Suppressor macrophage (primary cell): ENCODE measurements at places on chromosomes 1 and 21.

DNA sequence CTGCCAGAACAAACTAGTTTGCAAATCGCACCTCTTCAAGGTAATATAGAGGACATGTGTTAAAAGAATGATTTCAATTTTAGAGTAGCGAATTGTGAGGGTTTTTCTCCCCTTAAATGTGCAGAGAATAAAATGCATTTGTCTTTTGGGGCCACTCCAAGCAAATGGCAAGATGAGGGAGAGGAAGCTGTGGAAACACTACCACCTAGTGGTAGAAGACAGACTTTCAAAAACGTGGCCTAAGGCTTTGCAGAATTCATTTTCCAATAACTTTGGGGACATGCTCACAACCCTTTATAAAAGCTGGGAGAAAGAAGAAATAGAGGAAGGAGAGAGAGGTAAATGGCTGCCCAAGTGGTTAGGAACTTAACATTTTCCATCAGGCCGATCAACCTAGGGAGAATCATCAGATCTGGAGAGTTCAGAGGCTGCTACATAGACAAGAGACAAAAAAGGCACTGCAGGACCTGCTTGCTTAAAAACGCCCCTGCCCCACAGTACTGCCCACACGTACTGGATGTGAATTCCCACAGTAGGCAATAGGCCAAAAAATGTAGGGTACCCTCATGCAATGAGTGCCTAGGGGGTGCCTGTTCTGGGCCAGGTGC is 15.7 kb upstream of the RCAN1 start:
- peak; percentile 70 for DNase-seq

DNA sequence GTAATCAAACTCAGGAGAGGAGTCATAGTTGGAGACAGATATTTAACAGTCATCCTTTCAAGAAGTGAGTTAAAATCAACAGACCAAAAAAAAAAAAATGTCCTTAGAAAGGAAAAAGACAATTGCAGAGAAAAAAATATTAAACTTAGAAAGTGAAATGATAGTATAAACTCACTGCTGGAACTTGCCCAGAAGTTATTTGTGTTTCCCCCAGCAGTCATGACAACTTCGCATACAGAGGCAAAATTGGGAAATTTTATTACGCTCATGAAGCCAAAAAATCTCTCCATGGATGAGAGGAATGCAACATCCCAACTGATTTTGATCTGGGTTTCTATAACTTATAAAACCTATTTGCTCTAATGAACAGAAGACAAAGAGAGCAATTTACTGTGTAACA is 198.2 kb downstream of the LRRC7 start:
- DNase-seq: no peak

- no peak for DNase-seq
These were observed 175.9 kb downstream of the RWDD3 start for GRCh38 chr1:95409901-95410300.

- no peak for DNase-seq
These were observed 892.5 kb downstream of the PLA2G4A start for GRCh38 chr1:187721216-187721615.

DNA sequence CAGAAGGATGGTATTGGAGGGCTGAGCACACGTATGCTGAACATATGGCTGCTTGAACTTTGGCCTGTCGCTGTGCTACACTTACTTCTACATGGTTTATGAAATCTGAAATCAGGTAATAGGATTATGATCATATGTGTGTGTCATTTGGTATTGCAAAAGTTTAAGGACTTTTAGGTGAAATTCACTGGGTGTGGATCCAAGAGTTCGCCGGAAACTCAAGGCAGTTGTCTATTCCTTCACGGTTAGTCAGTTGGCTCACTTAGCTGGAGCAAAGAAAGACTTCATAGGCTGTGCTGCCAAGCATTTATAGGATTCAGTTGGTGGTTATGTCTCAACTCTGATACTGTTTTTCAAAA is 927 bp downstream of the UAP1 start:
- peak; percentile 18 for DNase-seq

DNA sequence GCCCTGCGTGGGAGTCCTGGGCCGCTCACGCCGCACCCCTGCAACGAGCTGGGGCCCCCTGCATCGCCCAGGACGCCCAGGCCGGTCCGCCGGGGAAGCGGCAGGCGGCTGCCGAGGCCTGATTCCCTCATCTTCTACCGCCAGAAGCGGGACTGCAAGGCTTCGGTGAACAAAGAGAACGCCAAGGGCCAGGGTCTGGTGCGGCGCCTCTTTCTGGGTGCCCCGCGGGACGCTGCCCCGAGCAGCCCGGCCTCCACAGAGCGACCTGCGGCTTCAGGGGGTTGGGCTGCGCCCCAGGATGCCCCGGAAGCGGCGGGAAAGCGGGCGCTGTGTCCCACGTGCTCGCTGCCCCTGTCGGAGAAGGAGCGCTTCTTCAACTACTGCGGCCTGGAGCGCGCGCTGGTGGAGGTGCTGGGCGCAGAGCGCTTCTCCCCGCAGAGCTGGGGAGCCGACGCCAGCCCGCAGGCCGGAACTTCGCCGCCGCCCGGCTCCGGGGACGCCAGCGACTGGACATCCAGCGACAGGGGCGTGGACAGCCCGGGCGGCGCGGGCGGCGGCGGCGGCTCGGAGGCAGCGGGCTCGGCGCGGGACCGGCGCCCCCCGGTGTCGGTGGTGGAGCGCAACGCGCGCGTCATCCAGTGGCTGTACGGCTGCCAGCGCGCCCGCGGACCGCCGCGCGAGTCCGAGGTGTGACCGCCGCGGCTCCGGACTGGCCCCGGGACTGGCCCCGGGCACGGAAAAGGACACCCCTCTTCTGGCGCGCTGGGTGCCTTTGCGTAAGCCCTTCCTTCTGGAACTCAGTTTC is 2.7 kb downstream of the FAM110D start:
- peak; percentile 50 for DNase-seq

GRCh38 chr1:114353262-114353661 is 157.7 kb downstream of the TRIM33 start:
- DNase-seq: peak; percentile 44

GRCh38 chr1:220775240-220775853 is 11.4 kb upstream of the MTARC1 start:
- DNase-seq: peak; percentile 71

GRCh38 chr21:36994501-36995158 is 11.9 kb upstream of the RIPPLY3 start:
- DNase-seq: no peak

DNA sequence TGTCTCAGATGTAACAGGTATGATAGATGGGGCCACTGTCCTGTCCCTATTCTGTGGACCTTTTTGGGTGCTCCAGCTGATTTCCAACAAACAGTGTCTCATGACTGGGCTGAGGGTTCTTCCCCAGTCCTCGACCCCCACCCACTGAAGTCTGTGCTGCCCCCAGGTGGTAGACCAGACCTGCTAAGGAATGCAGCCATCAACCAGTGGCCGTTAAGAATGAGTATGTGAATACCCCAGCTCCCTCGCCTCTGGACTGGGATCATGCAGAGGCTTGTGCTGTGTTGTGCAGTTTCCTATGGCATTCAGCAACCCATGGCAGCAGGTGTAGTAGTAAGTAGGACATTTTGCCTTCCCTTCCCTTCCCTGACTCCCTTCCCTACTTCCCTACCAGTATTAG is 183.1 kb upstream of the KAZN start:
- no peak for DNase-seq

DNA sequence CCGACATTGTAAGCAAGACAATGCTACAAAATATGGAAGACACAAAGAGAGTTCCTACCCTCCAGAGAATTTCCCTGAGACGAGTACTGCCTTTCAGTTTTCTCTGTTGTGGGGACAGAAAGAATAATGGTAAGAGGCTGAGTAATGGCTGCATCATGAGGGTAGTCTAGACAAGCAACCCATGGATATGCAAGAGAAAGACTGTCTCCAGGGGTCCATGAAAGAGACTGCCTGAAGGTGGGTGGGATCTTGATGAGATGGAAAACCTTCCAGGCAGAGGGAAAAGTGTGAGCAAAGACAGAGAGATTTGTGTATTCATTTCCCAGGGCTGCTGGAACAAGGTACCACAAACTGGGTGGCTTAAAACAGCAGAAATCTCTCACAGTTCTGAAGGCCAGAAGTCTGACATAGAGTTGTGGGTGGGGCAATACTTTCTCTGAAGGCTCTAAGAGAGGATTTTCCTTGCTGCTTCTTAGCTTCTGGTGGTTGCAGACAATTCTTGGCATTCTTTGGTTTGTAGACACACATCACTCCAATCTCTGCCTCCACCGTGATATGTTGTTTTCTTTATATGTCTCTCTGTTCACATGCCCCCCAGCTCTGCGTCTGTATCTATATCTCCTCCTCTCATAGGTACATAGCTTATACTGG is 41.4 kb downstream of the ANP32E start:
- DNase-seq: no peak

GRCh38 chr1:245388687-245389086 is 233.9 kb downstream of the KIF26B start:
- no peak for DNase-seq

DNA sequence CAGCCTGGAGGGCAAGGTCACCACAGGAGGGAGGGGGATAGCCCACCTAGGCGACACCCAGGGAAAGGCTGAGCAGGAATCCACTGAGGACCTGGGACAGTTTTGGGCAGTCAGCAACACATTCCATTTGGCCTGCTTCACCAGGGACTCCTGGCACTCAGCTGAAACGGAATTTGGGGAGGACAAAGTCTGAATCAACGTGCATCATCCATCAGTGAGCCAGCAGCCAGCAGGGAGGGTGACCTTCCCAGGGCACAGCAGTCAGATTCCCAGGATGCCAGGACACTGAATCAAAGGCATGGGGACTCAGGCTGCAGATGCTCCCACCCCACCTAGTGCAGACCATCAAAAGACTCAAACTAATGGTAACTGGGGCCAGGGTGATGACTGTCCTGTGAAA is 4.6 kb downstream of the SH3BP5L start:
- DNase-seq: no peak

- no peak for DNase-seq
These were observed 167.7 kb downstream of the RUNX1 start for GRCh38 chr21:34881421-34881820.

DNA sequence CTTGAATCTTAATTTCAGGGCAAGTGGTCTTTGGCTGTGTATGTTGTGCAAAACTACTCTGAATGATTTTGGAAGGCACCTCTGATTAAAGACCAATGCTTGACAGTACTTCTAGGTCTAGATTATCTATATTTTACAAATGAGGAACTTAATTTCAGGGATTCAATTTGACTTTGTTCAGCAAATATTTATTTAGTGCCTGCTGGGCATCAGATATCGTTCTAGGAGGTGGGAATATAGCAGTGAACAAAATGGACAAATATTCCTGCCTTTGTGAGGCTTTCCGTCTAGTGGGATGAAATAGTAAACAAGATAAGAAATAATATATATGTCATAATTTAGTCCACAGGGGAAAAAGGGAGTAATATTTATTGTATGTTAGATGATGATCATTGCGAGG is 4.7 kb downstream of the ZNF326 start:
- no peak for DNase-seq

DNA sequence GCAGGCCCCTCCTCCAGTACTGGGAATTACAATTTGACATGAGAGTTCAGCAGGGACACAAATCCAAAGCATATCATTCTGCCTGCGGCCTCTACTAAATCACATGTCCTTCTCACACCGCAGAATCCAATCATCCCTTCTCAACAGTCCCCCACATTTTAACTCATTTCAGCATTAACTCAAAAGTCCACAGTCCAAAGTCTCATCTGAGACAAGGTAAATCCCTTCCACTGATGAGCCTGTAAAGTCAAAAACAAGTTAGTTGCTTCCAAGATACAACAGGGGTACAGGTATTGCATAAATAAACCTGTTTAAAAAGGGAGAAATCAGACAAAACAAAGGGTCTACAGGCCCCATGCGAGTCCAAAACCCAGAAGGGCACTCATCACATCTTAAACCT is 64.0 kb downstream of the EBNA1BP2 start:
- DNase-seq: no peak

GRCh38 chr1:95957748-95958147 is 723.7 kb downstream of the RWDD3 start:
- DNase-seq: no peak

- DNase-seq: no peak
These were observed 4.6 kb downstream of the MAB21L3 start for GRCh38 chr1:116115476-116116439.

DNA sequence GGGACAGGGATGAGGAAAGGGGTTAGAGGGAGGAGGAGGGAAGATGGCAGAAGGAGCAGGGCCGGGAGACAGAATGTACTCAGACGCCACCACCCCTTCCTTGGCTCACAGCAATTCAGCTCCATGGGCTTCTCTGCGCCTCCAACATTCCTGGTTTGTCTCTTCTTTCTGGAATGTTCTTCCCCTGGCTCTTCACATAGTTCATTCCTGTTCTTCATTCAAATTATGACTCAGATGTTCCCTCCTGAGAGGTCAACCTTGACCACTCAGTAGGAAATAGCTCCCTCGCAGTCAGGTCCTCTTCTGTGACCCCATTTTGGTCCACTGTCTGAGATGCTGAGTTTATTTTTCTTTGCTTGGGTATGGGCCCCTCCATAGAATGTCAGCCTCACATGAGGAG is 203.2 kb downstream of the C1orf94 start:
- no peak for DNase-seq

DNA sequence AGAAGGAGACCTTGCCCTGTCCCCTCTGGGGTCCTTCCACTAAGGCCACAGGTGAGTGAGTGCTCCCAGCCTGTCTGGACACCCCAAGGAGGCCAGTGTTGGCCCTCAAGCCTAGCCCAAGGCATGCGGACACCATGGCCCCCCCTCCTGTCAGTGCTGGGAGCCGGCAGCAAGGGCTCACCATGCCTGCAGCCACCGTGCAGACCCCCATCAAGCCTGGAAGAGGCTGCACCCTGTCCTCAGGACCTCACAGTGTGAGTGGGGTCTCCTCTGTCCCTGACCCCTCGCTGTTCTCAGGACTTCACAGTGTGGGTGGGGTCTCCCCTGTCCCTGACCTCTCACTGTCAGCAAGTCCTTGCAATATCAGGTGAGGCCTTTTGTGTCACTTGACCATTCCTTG is 33.2 kb upstream of the PRSS38 start:
- DNase-seq: no peak

DNA sequence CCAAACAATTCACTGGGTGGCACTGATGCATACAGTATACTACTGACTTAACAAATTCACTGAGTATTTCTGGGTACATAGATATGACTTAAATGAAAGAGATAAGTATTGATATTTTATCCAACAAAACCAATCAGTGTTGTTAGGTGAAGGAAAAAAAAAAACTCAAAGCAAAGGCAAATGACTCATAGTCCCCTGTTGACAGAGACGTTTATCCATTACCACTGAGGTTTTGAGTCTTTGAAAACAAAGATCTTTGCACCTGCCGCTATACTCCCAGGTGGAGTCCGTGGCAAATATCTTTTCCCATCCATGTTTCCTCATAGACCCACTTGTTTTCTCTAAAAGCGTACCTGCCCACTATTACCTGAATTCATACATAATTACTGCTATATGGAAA is 18.4 kb downstream of the DYNLT5 start:
- DNase-seq: no peak

DNA sequence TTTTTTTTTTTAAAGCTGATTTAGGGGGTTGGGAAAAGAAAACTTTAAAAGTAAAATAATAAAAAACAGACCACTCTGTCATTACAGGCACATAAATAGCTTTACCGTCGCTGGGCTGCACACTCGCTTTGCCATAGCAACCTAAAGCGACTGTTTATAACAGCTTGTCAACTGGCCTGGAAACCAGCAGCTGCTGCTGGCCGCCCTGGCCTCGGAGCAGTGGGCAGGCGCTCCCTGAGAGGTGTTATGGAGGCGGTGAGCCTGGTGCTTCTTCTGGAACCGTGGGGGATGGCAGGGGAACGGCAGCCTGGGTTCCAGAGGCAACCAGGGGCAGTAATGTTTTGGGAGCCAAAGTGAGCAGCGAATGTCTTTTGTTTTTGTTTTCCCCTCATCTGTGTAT is 45.7 kb downstream of the ATP2B4 start:
- no peak for DNase-seq
